ENCODE measurements at places on chromosomes 16 and 17.
A peak's percentile ranks its signal among the peaks of the same experiment; 100 is the strongest.

DNA sequence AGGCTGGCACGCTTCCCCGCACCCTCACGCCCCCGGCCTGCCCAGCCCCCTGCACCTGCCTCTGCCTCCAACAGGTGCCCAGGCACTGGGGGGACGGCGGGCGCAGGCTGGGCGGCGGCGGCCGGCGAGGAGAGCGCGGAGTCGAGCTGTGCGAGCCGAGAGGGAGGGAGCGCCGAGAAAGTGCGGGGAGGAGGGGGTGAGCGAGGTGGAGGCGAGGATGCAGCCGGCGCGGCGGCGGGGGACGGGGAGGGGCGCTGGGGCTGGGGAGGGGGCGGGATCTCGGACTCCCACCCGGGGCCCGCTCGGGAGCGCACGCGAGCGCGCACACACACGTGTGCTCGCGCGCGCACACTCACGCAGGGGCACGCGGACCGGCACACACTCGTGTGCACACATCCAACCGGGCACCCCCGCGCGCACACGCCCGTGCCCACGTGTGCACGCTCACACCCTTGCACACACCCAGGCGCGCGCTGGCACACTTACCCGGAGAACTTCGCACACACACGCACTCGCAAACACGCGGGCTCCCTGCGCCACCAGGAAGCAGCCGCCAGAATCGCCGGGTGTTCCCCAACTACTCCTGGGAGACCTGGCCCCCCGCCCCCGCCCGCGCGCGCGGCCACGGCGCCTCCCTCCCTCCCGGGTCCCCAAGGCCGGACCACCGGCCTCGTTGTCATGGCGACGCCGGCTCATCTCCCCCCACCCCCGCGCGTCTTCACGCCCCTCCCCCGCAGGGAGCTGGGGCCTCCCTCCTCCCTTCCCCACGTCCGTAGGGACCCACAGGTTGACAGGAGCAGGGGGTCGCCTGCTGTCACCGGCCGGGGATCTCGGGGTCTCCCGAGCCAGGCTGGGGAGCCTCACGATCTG lies at the start of gene DOC2A:
Gene DOC2A, minus strand, starts transcription at position 184 of the 870 bp plus-strand sequence. CDS start 805 bp downstream, outside the sequence.
- DNase-seq: no peak

DNA sequence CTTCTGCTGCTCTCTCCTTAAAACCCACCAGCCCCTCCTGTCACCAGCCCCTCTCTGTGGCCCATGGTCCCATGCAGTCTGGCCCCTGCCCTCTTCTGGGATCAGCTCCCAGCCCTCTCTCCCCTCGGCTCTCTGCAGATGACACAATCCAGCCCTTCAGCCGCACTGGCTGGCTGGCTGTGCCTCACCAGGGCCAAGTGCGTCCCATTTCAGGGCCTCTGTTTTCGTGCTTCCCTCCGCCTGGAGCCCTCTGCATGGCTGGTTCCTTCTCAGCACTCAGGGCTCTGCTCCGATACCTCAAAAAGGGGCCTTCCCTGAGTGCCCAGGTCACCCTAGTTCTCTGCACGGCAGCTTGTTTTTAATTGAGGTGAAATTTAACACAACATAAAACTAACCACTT lies 124.3 kb downstream of the SOCS1 start:
- no peak for DNase-seq

DNA sequence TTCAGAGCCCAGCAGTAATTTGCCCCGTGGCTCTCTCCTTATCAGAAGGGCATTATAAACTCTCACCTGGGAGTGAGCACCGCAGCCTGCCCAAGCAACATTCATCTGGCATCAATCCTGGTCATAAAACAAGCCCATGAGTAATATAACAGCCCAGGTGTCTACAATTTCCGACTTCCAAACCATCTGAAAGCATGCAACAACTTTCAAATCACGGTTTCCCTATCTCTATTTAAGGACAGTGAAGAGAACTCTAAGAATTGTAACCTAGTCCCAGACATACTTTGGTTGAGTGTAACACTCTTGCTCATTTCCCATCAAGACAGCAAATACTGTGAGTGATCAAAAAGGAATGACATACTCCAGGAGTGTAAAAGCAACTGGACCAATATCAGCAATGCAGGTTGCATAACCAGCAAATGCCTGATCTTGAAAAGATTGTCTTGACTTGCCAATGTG lies 487.4 kb upstream of the SOX9 start:
- DNase-seq: no peak

DNA sequence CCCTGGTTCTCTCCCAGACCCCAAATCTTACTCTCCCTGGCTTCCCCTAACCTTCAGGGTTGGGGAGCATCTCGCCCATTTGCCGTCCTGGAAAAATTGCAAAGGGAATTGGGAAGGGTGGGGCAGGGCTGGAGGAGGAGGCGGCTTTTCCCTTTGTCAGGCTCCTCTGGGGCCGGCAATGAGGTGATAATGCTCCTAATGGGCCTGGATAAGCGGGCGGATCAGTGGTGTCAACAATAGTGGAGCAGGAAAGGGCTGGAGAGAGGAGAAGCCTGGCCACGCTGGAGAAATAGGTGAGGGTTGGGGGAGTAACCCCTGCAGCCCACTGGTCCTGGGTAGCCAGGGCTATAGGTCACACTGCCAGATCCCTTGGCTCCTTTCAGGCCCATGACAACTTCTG lies 12.3 kb downstream of the SCN4A start:
- no peak for DNase-seq

GRCh38 chr16:87210894-87211293 lies 106.3 kb downstream of the C16orf95 start:
- no peak for DNase-seq

GRCh38 chr17:72173499-72174116 lies 52.8 kb downstream of the SOX9 start:
- DNase-seq: no peak

- no peak for DNase-seq
These were observed 10.0 kb downstream of the SNN start for GRCh38 chr16:11677959-11678881.

- no peak for DNase-seq
These were observed 134.5 kb downstream of the CDH13 start for GRCh38 chr16:82761236-82761635.

DNA sequence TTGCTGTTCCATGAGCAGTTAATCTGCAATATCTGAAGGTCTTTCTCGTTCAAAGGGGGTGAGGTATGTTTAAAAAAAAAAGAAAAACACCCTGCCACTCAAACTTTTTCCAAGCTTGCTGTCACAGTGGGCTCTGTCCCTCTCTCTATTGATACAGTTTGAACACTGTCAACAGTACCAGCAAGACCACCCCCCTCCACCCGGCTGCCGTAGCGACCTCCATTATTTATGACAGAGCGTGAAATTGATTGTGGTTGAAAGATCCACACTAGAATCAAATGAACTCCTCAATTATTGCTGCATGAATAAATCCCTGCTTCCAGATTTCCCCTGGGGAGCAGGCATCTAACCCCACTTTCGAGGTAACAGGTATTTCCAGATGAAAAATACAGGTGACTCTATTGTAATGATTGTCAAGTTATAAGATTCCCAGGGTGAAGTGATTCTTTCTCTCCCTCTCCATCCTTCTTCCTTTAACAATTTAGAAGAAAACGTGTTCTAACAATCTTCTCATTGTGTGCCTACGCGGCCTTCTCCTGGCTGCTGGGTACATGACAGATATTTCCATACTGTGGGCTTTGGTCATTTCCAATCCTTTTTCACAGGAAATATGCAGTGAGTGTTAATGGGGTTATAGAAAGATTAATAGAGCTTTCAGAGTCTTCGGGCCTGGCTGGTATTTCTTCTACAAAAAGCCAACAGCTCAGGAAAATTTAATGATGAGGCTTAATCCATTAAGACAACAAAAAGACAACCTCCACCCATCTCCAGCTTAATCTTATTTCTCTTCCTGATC lies 135.7 kb upstream of the C16orf82 start:
- no peak for DNase-seq

DNA sequence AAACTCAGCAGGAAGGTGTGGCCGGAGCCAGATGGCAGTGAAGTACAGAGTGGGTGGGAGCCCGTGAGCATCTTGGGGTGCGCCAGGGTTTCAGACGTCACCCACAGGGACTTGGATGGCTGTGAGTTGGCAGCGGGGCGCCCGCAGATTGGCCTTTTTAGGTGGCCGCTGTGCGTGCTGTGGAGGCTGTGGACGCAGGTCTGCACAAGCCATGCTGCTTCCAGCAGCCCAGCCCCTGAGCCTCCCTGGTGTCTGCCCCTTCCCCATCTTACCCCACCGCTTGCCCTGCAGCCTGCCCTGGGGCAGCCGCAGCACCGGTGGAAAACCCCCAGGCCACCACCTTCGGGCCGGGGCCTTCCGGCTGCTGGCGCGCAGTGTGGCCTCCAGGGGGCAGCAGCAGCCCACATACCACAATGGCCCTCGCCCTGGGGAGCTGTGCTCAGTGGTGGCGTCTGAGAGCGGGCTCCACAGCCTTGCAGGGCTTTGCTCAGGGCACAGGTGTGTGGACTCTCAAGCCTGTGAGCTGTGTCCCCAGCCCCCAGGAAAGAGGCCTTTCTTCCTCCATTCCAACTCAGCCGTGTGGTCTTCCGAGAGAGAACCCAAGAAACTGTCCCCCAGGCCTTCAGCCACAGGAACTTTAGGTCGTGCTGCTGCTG lies 11.8 kb downstream of the ENDOV start:
- DNase-seq: peak; percentile 80

GRCh38 chr16:70605283-70605657 lies 41.1 kb upstream of the IL34 start:
- DNase-seq: no peak

DNA sequence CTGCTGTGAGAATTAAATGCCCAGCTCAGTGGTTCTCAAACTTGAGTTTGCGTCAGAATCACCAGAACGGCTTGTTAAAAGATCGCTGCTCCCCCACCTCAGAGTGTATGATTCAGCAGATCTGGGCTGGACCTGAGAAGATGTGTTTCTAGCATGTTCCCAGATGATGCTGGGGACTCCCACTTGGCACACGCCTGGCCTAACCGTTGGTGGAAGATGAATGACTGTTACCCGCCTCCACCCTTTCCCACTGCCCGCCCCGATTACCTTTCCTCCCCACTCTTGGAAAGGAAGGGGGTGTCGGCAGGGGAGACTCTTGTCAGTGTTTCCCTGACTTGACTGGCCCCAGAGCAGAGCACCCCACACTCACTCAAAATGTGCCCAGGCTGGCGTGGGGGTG lies 29.3 kb upstream of the ABCC3 start:
- no peak for DNase-seq

- no peak for DNase-seq
These were observed 30.0 kb downstream of the USP32 start for GRCh38 chr17:60361889-60362288.

GRCh38 chr16:31083981-31084380 lies 4.8 kb downstream of the PRSS53 start:
- no peak for DNase-seq

GRCh38 chr17:49723423-49723822 lies 15.7 kb upstream of the SLC35B1 start:
- DNase-seq: no peak

DNA sequence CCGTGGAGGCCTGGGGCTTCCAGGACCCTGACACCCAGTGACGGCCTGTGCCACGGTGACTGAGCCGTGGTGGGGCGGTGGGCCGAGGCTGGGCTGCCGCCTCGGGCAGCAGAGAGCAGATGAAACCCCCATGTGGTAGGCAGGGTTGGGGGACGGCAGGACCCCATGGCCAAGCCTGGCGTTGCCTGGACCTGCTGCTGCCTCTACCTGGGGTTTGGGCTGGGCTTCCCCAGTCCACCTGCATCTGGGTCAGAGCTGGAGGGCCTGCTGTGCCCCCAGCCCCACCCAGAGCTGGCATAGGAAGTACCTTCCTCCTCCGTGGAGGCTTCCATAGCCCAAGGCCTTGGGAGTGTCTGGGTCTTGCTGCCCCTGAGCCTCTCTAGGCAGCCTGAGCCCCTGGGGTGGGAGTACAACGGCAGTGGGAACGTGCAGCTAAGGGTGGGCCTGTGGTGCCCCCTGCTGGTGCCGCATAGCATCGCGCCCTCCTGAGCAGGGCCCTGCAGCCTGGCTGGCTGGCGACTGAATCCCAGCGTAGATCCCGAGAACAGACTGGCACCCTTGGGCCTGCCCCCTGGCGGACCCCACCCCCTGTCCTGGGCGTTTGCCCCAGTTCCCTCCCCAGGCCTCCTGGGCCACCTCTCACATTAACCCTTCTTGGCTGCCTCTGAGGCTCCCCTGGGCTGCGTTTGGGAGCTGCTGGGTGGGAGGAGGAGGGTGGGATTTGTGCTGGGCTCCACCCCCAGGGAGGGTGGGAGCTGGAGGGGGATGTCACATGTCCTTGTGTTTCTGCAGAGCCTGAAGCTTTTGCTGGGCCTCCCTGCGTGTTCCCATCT lies 12.6 kb upstream of the ATP6V0C start:
- peak; percentile 52 for DNase-seq

DNA sequence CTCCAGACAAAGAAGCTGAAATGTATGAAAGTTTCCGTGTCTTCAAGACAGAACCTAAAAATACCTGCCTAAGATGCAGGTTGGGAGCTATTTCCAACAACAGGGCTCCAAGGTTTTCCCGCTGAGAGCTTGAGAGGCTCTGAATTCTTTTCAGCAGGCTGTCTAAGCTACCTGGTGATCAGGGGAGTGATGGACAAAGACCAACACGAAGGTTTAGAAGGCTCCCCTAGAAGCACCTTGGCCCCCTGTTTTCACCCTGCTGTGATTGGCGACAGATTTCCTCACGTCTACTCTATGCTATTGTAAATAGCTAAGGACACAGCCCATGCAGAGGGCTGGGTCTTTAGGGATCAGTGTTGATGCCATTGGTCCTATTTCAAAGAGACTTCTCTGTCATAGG lies 275.2 kb upstream of the SALL1 start:
- no peak for DNase-seq

DNA sequence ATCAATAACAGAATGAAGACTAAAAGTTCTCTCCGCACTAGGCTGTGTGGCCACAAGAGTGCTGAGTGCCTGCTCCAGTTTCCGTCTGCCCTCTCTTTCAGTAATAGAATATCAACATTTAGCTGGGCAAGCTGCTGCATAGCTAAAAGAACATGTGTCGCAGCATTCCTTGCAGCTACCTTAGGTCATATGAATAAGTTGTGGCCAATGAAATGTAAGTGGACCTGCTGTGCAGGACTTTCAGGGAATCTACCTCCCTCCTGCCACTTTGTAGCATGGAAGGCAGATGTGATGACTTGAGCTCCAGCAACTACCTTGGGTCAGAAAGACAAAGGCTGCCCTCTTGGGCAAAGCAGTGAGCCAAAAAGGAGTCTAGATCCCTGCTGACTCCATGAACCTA lies 25.4 kb downstream of the SLC39A11 start:
- DNase-seq: no peak
